ENCODE measurements at places on chromosomes 3 and 15.
A peak's percentile ranks its signal among the peaks of the same experiment; 100 is the strongest.

GRCh38 chr15:34841262-34841725 lies 45.9 kb upstream of the ACTC1 start:
- no peak for DNase-seq

GRCh38 chr3:10192953-10193691 lies 28.4 kb downstream of the IRAK2 start:
- DNase-seq, result no peak

GRCh38 chr3:150236316-150237082 lies 171.6 kb upstream of the TSC22D2 start:
- no peak for DNase-seq

- no peak for DNase-seq
Measured at GRCh38 chr15:100924436-100924835, 5.3 kb downstream of the LRRK1 start.

DNA sequence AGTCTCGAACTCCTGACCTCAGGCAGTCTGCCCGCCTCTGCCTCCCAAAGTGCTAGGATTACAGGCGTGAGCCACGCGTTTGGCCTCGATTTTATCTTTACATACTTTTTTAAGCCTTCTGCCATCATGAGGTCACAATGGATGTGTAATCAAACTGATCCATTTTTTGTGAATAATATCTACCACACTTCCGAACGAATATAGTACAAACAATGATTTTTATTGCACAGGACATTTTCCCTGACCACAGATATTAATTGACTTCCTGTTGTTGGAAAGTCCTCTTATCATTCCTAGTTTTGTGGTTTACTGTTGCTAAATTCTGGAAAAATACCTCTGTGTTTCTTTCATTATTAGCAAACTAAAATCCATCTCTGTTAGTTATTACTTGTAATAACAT lies 68.9 kb downstream of the MINDY2 start:
- DNase-seq, result no peak

GRCh38 chr3:167852216-167852615 lies 116.7 kb downstream of the SERPINI1 start:
- no peak for DNase-seq

- DNase-seq, result no peak
Measured at GRCh38 chr3:58422756-58423325, 10.8 kb downstream of the PDHB start.

DNA sequence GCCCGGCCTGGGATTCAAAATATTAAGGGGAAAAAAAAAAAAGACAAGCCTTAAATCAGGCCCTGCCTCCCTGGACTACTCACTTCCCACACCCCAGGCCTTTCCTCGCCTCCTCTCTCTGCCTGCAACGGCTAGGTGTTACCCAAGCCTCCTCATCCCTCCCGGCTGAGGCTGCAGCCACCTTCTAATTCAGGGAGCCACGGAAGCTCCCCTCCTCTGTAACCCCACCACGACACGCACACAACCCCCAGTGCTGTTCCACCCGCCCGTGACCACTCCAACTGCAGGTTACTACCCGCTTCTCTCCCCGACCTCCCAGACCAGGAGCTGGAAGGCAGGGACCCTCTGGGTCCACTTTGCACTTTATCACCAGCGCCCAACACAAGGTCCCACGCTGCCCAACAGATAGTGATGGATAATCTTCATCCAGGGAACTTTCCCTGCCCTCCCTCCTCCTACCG lies 936 bp downstream of the KIF7 start:
- no peak for DNase-seq

GRCh38 chr15:99565049-99565298 lies 810 bp upstream of the MEF2A start:
- DNase-seq, result no peak

DNA sequence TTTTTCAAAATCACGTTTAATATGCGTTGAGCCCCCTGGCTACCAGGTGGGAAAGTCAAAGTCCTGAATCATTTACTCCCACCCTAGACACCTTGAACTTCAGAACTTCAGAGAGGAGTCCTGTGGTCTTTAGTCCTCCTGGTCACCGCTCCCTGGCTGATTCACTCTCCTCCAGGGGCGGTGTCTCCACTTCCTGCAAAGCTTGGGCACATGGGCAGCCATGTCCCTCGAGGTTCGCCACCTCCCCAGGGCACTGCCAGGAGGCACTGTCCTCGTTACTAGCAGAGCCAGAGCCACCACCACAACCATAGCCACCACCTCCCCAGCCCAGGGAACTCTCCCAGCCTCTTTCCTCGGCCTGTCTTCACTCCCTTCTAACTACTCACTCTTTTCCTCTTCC lies 31.0 kb downstream of the LOXL1 start:
- DNase-seq, result no peak

GRCh38 chr3:26015752-26016151 lies 225.9 kb downstream of the OXSM start:
- DNase-seq, result no peak

DNA sequence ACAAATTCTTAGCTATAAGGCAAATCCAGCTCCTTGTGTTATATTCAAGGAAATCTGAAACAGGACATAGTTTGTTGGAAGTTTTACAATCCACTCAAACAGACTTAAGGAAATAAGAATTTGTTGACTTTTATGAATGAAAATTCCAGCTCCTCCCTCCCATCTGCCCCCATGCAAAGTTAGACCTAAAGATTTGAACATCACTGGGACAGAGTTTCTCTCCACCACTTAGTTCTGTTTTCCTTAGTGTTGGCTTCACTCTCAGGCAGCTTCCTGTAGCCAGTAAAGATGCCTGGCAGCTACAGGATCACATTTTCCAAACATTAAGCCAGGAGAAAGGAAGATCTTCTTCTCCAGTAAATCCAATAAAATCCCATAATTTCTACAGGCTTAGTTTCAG lies 265.0 kb downstream of the TAFA4 start:
- no peak for DNase-seq

- peak; percentile 19 for DNase-seq
Measured at GRCh38 chr3:12135029-12135657, 23.6 kb downstream of the TIMP4 start.

GRCh38 chr3:53171827-53172505 lies 11.0 kb downstream of the PRKCD start:
- DNase-seq, result no peak

DNA sequence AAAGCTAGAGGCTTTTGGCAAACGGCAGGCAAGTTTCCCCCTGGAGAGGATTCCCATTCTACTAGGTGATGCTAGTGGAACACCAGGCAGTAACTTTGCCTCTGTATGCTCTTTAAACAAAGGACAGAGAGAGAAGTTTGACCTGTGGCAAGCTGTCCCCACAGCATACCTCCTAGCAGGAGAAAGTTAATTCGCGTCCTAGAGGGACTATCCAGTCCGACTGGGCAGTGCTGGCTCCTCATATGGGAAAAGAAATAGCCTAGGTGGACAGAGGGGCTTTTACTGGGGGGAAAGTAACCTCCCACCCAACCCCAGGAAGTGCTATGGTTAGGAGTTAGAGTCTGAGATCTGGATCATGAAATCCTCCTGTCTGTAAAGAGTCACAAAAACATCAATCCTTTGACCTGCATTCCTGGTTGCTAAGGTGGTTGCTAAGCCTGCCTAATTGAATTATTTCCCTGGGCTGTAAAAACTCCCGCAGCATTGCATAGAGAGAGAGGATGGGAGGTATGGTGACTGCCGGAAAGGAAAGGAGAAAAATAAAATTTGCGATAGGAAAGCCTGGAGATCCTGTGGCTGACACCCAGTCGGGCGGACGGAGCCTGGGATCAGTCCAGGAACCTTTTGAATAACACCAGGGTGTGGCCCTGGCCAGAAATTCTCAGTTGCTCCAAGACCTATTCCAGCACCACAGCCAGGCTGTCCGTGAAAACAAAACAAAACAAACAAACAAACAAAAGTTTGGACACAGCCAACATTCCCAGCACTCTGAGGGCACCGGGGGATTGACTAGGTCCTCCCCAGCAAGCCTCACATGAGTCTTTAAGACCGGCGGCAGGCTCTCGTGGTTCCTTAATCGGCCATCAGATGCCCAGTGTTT lies 67.7 kb upstream of the ATP11B start:
- DNase-seq, result peak; percentile 52

- no peak for DNase-seq
Measured at GRCh38 chr3:64027658-64028057, 4.4 kb upstream of the PSMD6 start.

GRCh38 chr15:51386486-51386885 lies 45.0 kb downstream of the GLDN start:
- DNase-seq, result no peak

- DNase-seq, result no peak
Measured at GRCh38 chr15:67152429-67152828, 87.0 kb downstream of the SMAD3 start.

DNA sequence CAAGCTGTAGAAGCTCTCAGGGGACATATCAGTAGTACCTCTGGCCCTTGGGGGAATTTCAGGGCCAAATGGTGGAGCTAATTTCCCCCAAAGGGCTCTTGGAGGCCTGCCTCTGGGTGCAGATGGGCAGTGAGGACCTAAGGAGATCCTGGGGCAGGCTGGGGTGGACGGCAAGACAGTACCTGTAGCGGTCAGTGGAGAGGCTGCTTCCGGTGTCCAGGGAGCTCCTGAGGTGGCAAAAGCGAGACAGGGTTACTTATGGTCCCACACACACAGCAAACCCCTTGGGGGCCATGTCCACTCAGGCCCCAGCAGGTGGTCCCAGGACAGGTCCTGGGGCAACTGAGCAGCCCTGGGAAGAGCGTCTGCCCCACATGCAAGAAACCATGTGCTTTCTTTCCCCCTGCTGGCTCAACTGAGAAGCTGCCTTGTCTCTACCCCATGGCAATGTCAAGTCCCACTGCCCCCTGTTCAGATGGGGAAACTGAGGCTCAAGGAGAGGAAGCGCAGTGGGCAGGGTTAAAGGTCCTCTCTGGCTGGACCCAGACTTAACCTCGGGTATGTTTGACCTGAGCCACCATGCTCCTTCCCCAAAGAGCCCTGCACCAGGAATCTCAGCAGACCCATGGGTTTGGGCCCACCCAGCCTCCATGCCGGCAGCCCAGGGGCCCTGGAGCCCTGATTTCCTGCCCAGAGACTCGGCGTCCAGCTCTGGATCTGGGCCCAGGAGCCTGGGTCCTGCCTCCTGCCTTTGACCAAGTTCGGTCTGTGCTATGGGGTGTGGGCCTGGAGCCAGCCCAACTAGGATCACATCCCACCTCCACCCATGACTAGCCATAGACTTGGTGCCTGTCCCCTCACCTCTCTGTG lies 25.7 kb downstream of the IQSEC1 start:
- DNase-seq, result no peak

- DNase-seq, result no peak
Measured at GRCh38 chr3:10964537-10965167, 27.9 kb upstream of the SLC6A1 start.

DNA sequence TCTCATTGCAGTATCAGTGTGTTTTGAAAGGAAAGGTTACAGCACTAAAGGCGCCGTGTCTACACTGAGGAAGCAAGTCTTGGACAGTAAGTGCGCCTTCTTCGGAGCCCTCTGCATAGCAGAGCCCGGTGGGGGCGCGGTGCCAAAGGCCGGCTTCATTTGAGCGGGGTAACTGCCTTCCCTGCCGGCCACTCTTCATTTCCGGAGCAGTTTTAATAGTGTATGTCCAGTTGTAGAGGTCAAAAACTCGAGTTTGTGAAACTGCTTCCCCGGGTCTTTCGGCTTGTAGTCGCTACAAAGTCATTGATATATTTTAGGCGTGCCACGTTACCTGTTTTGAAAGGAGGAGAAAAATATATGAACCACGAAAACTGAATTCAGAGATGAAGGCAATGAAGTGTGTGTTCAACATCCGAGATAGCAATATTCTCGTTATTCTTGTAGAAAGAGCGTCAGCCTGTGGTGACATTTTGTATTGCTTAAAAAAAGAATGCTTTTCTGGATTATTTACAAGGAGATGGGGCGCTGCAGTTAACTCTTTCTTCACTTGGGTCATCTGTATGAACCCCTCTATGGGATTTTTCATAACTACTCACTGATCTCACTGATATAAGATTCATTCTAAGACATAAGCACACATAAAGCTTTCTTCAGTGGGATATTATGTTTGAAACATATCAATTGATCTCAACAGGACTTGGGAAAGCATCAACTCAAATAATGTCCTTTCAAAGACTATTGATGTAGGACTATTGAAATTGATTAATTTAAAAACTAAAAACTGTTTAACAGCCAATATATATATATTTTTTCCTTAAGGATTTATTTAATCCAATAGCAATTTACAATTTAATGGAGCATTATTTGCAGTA lies 3.0 kb downstream of the ALCAM start:
- DNase-seq, result peak; percentile 56

DNA sequence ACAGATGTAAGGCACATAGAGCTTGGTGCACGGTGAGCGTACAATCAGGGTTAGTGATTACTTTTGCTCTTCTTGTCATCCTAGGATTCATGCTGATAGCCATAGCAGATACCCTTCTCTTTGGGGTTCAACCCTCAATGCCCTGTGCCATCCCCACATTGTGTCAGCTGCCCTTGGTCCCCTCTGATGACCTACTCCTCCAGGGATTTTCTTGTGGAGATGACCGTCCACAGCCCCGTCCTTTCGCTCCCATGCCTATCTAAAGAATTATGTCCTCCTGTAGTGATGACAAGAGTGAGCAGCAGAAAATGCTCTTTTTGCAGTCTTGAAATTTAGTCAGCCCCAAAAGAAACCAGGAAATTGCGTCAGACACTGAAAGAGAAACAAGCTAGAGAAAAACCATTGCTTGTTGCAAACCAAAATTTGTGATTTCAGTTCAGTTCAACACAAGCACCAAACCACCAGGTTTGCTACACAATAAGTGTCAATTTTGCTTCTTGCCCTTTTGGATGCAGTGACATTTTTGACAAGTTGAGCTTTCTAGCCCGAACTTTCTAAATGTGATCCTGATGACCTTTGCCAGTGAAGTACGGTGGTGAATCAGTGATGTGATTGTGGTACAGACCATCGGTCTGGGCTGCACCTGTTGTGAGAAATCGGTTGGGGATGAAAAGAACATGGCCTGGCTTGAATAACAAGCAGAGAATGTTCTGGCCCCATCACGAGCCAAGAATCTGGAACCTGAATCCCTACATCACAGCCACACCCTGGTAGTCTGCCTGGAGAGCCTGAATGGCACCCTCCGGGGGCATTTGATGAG lies 41.3 kb downstream of the CMTM7 start:
- no peak for DNase-seq

- DNase-seq, result no peak
Measured at GRCh38 chr3:139672884-139673283, 4.9 kb downstream of the NMNAT3 start.

DNA sequence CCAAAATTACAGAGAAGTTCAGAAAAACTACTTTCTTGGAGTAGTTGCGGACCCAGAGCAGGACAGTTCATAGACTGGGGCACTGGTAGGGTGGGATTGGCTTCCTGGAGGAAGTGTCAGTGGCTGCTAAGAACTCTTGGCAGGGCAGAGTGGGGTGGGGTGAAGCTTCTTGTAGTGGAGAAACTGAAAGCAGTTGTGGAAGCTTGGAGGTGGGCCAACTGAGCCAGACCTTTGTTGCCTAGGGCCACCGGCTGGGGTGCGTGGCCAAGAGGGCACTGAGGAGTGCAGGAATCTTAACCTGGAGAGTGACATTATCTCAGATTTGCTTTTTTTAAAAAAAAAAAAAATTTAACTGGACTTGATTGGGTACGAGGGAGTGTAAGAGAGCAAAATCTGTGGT lies 3.1 kb downstream of the KAT2B start:
- no peak for DNase-seq
